AG08395 (cell line): ENCODE measurements at places on chromosomes 11 and 22.

DNA sequence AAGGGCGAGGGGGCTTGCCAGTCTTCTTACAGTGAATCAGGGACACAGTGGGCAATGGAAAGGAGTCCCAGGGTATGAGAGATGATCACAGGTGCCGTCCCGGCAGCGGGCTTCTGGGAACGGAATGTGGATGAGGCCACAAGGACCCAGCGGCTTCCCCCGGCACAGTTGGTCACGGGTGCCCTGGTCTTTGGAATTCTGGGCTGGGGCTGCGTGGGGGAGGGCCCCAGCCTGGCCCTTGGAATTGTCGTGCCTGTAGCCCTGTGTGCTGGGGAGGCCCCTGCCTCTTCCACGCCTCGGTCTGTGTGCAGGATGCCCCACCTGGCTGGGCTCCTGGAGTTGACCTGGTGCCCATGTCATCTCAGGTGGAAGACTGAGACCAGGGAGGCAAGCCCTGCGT is 76.6 kb downstream of the FBLN1 start:
- no peak for DNase-seq

GRCh38 chr22:26416670-26417276 is 12.3 kb upstream of the ASPHD2 start:
- peak; percentile 91 for DNase-seq

- no peak for DNase-seq
Measured at GRCh38 chr11:16034074-16034473, 322.3 kb downstream of the SOX6 start.

GRCh38 chr22:36125434-36125833 is 35.1 kb downstream of the APOL3 start:
- DNase-seq: no peak

DNA sequence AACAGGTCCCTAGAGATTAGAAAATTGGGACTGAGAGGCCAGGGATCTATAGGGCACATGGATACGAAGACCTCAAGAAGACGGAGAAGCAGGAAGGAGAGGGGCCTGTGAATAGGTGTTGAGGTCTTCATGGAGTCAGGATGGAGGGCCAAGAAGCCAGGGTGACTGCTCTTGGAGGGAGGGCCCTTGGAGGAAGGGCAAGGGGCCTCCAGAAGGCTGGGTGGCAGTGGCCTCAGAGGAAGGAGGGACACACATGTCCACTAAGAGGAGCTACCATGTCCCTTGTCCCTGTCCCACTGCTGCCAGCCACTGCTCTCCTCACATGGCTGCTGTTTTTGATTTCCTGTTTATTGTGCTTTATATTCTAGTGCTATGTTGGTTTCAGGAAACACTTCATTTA is 589.5 kb upstream of the B3GAT1 start:
- no peak for DNase-seq

DNA sequence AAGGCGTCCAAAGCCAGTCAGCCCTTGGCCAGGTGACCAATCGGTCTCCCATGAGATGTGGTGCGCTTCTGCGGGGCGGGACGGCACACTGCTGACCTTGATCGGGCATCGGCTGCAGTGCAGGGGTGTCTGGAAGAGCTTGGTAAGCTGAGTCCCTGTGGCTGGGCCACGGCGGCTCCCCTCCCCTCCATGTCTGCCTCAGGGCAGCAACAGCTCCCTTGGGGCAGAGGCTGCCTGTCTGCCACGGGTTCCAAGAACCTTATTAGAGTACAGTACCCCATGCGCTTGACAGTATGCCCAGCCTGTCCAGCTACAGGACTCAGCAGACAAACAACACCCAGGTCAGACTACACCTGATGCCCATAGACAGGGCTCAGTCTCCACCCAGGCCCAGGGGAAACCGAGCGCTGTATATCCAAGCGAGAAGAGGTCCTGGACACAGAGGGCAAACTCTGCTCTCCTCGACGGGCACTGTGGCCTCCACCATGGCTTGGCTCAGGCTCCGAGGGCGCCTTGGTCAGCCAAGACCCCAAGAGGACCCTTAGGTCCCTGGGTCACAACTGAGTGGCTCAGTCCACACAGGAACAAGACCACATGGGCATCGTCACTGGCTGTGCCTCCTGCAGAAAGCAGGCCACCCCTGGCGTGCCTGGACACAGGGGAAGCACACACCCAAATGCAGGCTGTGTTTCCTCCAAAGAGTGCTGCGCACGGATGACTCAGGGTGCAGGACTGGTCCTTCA is 18.9 kb downstream of the TSPAN32 start:
- no peak for DNase-seq

- DNase-seq: no peak
Measured at GRCh38 chr11:78557236-78557635, 17.4 kb downstream of the NARS2 start.

DNA sequence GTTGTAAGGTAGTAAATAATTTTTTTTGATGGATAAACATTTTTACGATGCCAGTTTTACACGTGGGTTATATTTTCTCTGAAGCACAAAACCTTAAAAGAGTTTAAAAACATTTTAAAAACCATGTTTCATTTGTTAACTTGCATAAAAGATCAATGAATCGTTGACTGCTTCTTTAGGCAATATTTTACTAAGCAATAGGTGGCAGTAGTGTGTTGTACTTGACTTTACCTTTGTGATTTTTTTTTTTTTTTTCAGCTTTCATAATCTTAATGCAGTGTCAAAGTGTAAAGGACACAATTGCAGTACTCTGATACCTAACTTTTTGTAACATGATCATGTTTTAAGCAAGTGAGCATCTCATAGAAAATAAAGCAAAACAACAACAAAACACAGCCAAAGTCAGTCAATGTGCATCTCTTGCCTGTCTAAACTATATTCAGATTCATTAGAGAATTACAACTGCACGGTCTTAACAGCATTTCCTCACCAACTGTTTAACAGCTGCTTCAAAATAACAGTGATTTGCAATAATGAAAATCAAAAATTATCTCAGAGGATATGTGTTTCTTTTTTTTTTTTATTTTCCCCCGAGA is 27.7 kb downstream of the DNAJC24 start:
- DNase-seq: peak; percentile 28

DNA sequence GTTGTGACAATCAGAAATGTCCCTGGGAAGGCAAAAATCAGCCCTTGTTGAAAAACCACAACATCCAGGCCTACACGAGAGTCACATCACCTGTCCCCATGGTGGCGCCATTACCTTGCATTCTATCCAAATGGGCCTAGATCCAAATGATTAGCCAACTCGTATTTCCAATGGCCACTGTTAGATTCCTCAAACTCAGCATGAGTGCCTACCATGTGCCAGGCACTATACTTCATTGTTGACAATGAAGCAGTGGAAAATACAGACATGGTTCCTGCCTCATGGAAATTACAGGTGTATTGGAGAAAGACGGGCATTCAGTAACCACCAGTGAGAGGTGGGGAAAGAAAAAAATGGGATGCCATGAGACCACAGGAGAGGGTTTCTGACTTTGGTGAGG is 29.8 kb upstream of the CREB3L1 start:
- DNase-seq: no peak

- peak; percentile 33 for DNase-seq
Measured at GRCh38 chr11:27672836-27673464, 27.3 kb downstream of the BDNF start.

GRCh38 chr11:86237267-86237804 is 7.2 kb upstream of the EED start:
- no peak for DNase-seq
